ENCODE measurements at places on chromosomes 6 and 20.
A peak's percentile ranks its signal among the peaks of the same experiment; 100 is the strongest.

DNA sequence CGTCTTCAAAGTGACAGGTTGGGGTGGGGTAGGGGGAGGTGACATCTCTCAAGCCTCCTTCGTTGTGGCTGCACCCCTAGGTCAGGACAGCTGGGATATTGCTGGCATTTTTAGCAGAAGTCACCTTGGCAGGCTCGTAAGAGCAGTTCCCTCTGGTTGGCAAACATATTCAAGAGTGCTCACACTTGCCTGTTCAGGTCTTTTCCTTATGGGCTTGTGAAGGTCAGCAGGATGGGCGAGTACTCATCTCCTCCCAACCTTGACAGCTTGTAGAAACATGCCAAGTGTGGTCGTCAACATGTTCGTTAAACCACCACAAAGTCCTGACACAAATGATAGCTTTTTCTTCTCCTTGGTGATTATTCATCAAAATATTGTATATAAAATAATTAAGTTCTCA, 113.6 kb downstream of the HDGFL1 start:
- DNase-seq = no peak

- DNase-seq = no peak
Measured at GRCh38 chr20:58742668-58743566, 50.3 kb downstream of the NPEPL1 start.

DNA sequence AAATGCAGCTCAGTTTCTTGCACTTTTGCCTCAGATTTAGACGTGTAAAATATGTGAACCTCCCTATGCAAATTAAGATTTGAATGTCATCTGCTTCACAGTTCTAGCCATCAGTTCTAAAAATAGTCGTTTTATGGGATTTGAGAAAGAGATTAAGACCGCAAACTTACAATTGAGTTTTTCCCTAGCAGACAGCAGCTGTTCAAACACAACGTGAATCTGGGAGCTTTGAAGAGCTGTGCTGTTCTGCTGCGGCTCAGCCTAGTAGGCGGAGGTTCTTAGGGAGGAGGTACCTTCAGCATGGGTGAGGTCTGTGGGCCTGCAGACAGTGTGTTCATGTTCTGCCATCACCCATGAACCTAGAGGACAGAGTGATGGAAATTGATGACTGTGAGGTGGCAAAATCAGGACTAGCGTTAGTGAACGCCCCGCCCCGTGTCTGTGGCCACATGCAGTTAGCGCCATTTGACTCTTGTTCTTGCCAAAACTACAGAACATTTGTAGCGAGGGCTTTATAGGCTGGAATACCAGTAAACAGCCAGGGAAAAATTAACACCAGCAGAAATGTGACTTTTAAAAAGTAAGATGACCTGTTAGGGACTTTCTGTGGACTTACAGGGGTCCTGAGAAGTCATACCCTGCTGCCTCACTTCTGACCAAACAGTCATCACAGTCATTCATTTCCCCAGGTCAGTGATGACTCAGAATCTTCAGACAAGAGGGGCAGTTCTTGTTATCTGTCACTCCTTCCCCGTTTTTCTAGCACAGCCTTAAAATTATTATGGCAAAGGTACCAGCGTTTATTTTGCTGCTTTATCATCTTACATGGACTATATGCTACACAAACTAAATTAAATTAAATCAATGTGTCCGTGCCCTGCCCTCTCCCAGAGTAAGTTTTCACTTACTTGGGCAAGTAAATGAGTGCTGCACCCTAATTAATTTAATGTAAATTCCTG, 84.3 kb upstream of the TMEM181 start:
- DNase-seq = peak; percentile 83

GRCh38 chr20:19212469-19212815, at the start of gene SLC24A3:
Gene SLC24A3 (plus strand): TSS chr20:19212642.
- no peak for DNase-seq

- no peak for DNase-seq
Measured at GRCh38 chr6:123956492-123957139, 153.0 kb downstream of the NKAIN2 start.

DNA sequence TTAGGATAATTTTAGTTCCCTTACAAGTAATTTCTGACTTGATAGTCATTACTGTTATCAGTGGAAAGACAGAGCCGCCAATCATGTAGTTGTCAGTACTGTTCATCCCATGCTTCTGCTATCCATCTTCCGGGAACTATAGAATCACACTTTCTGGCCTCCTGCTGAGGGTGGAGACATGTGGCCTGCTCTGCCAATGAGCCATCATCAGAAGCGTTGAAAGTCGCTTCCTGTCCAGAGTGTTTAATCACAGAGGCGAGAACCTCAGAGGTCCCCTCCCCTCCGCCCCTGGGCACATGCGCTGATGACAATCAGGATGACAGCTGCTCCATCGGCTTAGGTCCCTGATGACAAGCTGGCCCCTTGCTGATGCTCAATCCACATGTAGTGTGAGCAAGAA, 3.0 kb downstream of the DDO start:
- DNase-seq = no peak

- DNase-seq = no peak
Measured at GRCh38 chr6:116468293-116468692, 7.1 kb downstream of the CALHM6 start.

GRCh38 chr6:11353921-11354389, 121.5 kb upstream of the NEDD9 start:
- peak; percentile 33 for DNase-seq

GRCh38 chr6:119669221-119669620, 319.7 kb upstream of the MAN1A1 start:
- no peak for DNase-seq

- no peak for DNase-seq
Measured at GRCh38 chr6:28235912-28236452, 10.9 kb downstream of the ZSCAN9 start.

DNA sequence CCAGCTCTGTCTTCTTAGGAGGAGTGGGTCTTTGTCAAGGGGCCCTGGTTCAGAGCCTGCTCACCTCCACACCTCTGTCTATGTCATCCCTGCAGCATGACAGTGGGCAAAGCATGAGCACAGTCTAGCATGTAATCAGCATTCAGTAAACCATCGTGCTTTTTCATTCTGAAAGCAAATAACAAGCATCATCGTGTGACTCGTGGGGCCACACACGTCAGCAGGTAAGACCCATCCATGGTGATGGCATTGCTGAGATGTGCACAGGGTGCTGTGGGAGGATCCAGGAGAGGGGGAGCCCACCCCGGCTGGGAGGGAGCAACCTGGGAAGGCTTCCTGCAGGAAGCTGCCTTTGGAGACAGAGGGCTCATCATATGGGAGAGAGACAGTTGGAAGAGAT, 106.7 kb downstream of the TMEM242 start:
- no peak for DNase-seq
